ENCODE measurements at places on chromosomes 1 and 21.
A peak's percentile ranks its signal among the peaks of the same experiment; 100 is the strongest.

- no peak for DNase-seq
These were observed 1.8 kb upstream of the SERBP1 start for GRCh38 chr1:67431869-67432578.

- no peak for DNase-seq
These were observed 672.5 kb downstream of the KIF26B start for GRCh38 chr1:245827301-245827700.

GRCh38 chr1:112043901-112044300 is 54.4 kb upstream of the KCND3 start:
- no peak for DNase-seq

DNA sequence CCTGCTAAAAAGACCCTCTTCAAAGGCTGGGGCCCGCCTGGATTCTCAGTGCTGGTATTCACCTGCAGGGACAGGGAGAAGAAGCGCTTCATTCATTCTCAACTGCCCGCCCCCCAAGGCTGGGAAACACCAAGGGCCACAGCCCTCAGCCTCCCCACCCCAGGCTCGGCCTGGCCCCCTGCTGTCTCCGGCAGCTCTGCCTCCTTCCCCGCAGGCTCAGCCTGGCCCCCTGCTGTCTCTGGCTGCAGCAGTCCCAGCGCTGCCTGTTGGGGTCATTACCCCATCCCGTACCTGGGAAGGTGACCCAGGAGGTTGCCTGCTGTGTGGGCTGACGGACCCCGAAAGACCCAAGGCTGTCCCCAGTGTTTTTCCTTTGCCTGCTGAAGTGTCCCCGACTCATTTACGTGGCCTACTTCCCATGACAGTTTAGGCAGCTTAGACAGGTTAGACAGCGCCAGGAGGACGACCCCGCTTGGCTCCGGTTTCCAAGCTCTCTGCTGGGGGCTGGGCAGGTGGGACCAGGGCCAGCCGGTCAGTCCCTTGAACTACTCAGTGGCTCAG is 22.9 kb upstream of the CLSTN1 start:
- DNase-seq = no peak

- DNase-seq = no peak
These were observed 24.2 kb downstream of the TNFRSF9 start for GRCh38 chr1:7916501-7916830.

GRCh38 chr1:222749927-222750326 is 12.9 kb downstream of the FAM177B start:
- no peak for DNase-seq

DNA sequence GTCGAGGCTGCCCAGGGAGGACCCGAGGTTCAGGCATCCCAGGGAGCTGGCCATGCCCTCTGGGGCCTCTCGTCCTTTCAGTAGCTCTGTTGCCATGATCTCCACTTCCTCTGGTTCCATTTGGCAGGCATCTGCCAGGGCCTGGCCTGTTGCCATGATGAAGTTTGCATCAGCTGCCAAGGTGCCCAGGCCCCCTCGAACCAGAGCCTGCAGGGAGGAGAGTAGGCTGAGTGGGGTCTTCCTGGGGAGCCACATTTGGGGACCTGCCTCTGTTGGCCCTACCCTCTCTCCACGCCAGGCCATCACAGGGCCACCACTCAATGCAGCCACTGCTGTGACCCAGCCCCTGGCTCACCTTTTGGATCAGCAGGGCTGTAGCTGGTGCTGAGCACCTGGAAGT is 16.4 kb upstream of the KIF21B start:
- no peak for DNase-seq

- DNase-seq = no peak
These were observed at the start of gene THBS3 for GRCh38 chr1:155207806-155208540. THBS3 (minus strand) TSS chr1:155207897; CDS start chr1:155207876, 21 bp downstream.

GRCh38 chr1:67339623-67340343 is 32.1 kb downstream of the IL12RB2 start:
- no peak for DNase-seq

DNA sequence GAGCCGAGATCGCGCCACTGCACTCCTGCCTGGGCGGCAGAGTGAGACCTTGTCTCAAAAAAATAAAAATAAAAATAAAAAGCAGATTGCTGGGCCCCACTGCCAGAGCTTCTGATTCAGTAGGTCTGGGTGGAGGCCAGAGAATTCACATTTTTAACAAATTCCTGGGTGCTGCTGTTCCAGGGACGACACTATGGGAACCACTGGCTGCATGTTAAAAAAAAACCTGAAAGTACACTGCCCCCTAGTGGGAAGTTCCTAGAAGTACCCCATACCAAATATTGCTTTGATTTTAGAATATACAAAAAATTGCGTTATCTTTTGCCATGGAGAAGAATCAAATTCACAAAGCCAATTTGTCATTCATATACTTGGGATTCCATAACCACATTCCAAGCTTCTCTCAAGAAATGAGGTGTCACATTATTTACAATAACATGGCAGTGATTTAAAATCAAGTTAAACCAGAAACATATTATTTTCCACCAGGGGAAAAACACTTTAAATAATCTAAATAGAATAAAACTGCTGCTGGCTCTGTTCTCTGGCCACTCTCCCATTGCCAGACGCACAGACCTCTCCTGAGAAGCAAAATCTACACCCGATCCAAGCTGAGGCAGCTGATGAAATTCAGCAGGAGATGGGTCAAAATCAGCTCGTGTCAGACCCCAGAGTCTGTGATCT is 27.4 kb downstream of the SYF2 start:
- no peak for DNase-seq

DNA sequence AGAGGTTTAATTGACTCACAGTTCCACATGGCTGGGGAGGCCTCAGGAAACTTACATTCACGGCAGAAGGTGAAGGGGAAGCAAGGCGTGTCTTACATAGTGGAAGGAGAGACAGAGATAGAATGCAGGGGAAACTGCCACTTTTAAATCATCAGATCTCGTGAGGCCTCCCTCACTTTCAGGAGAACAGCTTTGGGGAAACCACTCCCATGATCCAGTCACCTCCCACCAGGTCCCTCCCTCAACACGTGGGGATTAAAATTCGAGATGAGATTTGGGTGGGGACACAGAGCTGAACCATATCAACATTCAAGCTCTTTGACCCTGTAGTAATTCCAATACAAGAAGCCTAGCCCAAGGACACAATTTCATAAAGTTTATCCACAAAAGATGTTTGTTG is 13.7 kb downstream of the PIGP start:
- no peak for DNase-seq

DNA sequence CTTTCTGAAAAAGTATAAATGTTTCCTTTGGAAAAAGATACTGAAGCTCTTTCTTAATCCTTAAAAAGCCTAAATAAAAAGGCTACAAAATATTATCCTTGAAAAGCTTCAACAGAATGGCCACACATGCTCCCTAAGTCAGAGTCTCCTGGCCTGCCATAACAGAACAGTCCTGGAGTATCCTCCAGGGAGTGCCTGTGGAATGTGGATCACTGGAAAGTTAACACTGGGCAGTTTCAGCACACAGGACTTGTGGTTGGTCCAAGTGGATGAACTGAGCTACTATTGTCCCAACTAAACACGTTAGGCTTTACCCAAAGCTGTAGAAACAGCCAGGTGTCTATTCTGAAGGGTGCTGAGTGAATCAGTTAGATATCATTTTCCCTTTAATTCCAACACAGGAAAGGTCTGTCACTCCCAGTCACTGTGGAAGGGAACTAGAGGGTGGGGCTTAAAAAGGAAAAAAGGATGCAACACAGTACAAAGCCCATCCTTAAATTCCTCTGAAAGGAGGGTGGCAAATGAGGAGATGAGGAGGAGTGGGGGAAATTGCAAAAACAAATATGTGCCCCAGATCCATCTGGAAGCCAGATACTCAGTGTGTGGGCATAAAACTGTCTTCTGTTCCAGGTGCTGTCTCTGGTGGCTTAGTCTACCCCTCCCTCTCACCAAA is 196.3 kb upstream of the SPAG17 start:
- DNase-seq = no peak

DNA sequence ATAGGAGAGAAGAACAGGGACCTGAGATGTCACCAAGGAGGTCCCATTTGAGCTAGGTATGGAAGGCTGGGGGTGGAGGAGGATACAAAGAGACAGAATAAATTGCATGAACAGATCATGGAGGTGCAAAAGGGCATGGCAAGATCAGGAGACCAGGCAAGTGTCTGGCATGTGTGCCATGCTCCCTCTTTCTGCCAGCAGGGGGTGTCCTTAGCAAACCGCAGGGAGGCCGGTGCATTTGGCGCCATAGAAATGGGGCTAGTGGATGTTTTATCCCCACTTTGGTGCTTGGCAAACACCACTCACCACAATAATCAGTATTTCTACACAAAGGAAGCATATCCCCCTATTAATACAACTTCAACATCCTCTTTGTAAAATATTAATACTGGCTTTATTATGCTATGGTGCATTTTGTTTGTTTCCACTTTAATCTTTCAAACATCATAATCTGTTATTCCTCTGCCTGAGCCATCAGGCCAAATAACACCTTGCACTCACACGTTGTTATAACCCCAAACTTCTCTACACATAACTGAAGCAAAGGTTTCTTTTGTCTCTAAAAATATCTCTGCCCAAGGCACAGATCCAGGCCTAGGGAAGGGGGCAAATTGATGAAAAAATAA is 25.9 kb downstream of the S100A6 start:
- DNase-seq = peak; percentile 25

DNA sequence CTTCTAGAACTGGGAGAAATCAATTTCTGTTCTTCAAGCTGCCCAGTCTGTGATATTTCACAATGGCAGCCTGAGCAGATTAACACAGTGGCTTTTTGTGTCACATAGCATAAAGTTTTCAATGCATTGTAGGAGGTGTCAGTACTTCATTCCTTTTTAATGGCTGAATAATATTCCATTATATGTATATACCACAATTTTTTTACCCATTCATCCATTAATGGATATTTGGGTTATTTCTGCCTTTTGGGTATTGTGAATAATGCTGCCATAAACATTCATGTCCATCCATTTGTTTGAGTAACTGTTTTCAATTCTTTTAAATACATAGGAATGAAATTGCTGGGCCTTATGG is 191.5 kb downstream of the SETD4 start:
- DNase-seq = no peak

- no peak for DNase-seq
These were observed 55.5 kb downstream of the SIM2 start for GRCh38 chr21:36754241-36754898.

DNA sequence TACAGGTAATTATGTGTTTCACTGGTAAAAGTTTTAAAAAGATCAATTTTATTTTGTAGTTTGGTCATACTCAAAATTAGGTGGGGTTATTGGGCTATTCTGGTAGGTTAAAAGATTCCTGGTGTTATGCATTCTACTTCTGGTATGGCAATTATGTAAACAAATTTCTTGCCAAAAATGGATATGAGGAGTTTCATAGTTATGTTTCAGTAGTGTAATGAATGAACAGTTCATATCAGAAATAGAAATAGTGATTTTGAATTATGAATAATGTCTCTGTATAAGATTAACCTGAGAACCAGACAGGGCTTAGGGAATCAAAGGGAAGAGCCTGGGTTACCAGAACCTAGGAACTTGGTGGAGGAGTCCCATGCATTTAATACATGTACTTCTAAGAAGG is 15.9 kb downstream of the ATF6 start:
- DNase-seq = no peak

- no peak for DNase-seq
These were observed 115.7 kb upstream of the UBE2U start for GRCh38 chr1:64087768-64088167.

DNA sequence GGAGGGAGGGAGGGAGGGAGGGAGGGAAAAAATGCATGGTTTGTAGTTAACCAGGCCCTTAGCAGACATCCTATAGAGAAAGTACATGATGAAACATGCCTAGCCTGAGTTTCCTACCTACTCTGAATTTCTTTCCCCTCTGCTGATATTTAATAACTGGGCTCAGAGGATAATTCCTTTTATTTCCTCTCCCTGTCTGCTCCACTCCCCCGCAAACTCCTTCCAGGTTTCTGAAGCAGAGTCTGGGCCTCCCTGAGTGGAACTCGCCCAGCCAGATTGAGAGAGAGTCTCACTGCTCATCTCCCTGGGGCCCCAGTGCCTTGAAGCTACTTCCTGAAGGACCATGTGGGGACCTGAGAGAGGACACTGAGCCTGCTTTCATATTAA is 111.9 kb upstream of the SLC44A3 start:
- DNase-seq = no peak

DNA sequence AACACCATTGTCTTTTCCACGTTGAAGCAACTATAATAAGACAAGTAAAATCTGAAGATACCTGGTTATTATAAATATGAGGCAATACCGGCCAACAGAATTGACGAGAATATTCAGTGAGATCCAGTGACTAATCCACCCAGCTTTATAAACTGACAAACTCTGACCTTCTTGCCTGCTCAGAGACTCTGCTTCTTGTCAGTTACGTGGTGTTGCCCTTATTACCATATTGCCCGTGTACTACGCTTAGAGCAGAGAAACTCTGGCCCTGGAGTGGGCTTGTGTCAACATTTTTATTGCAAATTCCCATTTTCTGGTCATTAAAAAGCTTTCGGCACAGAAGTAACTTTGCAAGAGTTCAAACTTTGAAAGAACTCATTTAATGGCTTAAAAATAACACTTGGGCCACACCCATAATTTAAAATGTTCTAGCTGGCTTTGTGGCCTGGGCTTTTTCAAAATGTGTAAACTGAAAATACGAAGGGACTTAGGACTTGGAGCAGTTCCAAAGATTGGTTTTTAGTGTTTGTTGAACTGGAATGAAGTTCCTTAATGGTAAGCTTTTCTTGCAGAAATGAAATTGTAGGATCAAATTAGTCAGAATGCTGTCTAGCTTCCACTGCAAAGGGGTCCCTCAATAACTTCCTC is 266.2 kb downstream of the LMO4 start:
- DNase-seq = no peak

DNA sequence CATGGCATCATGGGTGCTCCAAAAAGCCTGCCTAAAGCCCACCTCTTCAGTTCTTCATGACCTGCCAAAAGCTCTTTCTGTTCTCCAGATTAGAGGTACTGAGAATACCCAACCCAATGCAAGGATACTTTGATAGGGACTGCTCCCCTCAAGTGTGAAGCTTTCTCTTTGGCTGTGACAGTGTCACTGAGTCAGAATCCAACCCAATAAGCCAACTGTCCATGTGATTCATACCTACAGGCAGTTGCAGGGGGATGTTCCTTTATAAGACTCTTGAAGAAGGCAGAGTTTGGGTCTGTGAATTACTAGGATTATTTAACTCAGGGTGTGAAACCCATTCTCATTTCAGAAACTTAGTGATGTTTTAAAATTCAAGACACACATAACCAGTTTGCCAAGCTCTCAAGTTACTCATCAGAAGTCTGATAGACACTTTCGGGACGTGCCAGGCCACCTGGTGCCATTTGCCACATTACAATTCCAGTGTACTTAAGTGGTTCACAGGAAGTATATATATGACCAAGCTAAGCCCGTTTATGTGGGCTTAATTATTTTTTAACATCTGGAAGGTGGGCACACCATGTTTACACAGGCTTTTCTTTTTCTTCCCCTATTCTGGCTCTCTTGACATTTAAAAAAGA is 265.8 kb downstream of the NFIA start:
- DNase-seq = no peak

- no peak for DNase-seq
These were observed 9.9 kb downstream of the PRKCZ start for GRCh38 chr1:2060072-2060471.

DNA sequence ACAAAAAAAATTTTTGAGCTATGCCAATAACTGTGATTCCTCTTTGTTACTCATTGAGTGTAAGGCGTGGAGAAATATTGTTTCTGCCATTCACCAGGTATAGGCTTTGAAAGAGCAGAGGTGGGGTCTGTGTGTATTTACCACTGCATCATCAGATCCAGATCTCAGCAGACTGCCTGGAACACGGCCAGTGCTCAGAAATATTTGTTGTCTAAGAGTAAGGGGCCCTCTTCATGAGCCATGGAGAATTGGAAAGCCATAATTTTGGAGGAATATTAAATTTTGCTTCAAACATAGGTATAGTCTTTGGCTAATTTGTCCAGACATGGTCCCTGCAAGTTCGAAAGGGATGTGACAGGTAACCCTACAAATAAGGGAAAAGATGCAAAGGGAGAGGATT is 231.3 kb upstream of the IRF2BP2 start:
- no peak for DNase-seq

Measured in CD4-positive, alpha-beta T cell treated with Interferon gamma for 1 hour (primary cell).